Ovary (tissue), 10 donors: ENCODE measurements at places on chromosomes 1 and 21.

GRCh38 chr1:160371756-160372155 lies 4.9 kb downstream of the NHLH1 start:
- DNase-seq: no peak

GRCh38 chr21:31354604-31355443 lies 10.8 kb upstream of the TIAM1 start:
- no peak for DNase-seq

DNA sequence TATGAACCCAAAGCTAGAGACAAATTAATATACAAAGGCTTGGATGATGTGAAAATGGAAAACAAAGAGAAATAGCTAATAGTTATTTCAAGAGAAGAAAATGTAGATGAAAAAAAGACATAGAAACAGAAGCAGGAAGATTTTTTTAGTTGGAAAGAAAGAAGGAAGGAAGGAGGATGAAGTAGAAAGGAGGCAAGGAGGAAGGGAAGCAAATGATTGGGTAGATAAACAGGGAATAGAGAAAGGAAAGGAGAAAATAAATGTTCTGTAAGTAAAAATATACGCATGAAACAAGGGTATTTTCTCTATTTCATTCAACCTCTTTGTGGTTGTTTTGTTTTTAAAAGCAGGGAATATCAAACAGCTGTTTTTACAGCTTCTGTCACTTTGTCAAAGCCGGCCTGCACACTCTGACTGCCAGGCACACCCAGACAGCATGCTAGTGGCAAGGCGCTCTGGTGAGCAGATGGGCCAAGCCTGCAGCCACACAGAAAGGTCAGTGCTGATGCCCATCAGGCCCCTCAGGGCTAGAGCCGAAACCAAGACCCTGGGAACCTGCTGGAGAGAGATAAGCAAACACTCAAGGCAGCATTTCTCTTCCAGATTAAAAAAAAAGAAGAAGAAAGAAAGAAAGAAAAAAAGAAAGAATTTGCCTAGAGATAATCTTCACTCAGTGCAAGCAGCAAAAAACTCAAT lies 72.9 kb upstream of the CTTNBP2NL start:
- DNase-seq: no peak

GRCh38 chr1:168865850-168866620 lies 137.0 kb upstream of the DPT start:
- DNase-seq: no peak

DNA sequence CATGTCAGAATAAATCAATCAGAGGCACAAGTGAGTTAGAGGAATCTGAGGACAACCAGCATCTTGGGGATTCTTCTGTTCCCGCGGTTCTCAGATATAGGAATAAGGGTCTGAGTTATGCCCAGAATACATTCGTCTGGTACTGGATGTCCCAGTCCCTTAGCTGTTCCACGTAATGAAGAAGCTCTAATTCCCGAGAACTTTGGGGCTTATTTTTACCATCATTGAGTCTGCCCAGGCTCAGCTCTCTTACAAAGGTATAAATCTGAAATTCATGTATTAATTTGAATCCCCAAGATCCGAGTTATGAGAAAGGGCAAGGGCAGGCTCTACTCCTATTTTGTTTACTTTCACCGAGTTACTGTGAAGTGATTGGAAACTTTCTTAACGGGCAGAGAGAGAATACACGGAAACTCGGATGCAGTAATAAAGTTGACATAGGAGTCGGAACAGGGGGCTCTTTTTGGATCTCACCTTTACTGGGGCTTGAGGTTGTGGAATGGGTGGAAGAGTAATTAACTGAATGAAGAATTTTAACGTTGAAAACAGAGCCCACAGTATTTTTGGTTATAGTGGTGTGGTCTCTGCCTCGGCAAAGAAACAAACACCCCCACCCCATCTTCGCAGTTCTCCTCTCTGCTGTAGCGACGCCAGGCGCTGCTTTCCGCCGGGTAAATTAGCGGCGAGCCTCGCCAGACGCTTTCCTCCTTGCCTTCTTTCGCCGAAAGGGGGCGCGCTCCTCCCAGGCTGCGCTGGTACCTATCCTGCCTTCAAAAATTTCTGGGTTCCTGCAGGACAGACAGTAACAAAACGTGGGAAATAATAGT lies 7.1 kb downstream of the PRRX1 start:
- DNase-seq: peak; percentile 51

DNA sequence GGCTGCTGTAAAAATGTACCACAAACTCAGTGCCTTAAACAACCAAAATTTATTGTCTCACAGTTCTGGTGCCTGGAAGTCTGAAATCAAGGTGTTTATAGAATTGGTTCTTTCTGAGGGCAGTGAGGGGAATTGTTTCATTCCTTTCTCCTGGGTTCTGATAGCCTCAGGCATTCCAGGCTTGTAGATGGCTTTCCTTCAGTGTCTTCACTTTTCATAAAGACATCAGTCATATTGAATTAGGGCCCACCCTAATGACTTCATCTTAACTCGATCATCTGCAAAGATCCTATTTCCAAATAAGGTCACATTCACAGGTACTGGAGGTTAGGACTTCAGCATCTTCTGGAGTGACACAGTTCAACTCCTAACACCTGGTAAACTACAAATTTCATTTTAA lies 15.0 kb downstream of the CDKN2C start:
- no peak for DNase-seq

DNA sequence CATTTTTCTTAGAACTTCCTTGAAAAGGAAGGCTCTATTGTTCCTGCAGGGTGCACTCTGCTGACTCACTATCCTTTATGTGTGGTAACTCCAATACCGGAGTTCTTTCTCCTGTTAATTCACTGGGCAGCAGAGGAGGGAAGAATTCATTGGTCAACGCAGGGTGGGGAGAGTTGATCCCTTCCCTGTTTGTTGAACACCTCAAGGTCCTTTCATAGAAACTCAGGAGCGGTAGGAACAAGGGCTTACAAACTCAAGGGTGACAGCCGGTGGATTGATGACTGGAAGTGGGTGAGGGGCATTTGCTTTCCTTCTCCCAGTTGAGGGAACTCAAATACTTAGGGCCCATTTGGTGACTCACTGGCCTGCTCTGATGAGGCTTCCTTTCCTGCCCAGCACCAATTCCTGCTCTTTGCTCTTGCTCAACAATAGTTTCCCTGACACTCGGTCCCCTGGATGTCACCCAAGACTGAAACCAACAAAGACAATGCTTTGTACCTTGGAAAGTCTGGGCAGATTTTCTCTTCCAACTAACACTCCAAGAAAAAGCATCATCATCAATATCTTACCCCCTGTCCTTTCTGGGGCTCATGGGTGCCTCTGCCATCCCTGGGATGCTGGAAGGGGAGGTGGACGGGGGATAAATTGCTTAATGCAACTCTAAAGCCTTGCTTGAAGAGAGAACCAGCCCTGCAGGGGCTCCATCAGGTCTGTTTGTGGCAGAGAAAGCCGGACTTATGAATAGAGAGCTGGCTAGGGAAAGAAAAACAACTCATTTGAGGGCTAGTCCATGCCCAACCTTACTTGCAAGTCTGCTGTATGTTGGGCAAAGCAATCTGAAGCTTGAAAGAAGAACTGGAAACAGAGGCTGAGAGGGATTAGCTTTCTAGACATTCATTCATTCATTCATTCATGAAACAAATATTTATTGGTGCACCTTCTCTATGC lies 9.3 kb downstream of the SLC26A9 start:
- no peak for DNase-seq

- DNase-seq: no peak
Observed at GRCh38 chr1:107794571-107794970, 170.4 kb downstream of the VAV3 start.

DNA sequence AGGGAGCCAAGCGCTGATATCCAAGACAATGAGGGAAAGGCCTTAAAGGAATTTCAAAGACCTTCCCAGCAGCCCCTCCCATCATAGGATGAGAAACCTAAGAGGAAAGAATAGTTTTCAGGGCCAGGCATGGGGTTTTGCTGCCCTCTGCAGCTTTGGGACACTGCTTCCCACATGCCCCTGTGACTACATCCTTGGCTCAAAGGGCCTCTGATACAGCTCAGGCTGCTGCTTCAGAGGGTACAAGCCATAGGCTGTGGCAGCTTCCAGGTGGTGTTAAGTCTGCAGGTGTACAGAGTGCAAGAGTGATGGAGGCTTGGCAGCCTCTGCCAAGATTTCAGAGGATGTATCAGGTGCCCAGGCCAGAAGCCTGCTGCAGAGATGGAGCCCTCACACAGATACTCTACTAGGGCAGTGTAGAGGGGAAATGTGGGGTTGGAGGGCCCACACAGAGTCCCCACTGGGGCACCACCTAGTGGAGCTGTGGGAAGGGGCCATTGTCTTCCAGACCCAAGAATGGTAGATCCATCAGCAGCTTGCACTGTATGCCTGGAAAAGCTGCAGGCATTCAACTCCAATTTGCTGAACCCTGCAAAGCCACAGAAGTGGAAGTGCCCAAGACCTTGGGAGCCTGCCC lies 125.8 kb downstream of the SLC45A1 start:
- no peak for DNase-seq

DNA sequence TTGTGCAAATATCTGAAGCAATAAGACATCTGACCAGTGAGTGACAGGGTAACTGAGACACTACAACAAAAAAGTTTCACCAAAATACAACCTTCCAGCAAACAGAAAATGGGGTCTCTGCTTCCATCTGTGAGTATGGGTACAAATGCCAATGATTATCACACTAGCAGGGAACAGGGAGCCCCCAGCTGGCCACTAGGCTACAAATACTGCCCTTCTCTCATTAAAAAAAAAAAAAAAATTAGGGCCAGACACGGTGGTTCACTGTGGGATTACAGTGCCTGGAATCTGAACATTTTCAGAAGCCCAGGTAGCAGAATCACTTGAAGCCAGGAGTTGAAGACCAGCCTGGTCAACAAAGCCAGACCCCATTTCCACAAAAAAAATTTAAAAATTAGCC lies 48.4 kb upstream of the EDARADD start:
- no peak for DNase-seq

DNA sequence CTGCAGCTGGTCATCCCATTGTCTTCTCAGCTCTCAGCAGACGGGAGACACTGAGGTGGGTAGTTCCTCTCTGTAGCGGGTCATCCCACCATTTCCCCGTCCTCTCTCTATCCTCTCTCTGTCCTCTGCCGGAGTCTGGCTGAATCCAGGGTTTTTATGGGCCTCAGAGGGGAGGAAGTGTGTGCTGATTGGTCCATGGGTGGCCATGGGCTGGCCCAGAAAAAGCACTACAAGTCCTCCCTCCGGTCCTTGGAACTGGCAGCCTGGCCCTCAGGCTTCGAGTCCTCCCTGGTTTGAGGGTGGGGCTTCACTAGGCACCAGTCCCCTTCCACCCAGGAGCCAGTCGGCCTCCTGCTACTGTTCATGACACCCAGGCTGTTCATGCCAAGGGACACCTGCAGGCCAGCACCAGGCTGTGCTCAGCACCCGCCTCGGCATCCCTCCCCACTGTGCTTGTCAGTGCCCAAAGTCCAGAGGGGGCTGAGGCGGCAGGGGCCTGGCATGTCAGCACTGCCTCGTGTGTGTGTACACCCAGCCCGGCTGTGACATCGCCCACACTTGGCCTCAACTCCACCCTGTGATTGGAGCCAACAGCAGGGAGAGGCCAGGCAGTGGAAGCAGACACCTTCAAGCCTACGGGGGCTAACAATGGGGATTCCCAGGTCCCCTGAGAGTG lies 23.0 kb upstream of the LRRC8C start:
- no peak for DNase-seq

DNA sequence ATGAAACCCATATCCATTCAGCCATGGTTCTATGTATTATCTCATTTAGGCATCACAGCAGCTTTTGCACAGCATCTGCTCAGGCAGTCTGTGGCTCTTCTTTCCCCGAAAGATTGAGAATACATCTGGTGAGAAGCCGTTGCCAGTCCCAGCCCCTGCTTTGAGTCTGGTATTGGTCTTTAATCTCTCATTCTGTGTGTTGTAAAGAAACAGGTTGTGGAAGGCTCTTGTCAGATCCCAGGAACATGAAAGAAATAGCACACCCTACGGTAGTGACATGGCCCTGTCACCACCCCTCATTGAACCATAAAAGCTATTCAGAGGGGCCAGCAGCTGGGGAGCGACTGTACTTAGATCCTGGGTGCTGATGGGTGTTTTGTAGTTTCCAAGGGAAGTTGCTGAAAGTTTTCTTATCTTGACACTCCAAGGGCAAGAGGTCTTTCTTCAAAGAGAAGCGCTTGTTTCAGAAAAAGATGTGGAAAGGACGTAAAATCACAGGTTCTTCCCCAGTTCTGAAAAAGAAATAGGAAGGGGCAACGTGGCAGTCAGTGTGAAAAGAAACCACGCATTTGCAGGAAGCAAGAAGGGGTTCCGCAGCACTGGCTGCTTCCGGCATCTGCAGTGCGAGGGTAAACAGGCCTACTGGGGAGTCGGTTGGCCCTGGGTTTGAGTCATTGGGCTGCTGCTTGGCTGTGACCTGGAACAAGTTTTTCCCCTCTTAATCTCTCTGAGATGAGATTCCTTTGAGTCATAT lies 145.0 kb downstream of the DHRS3 start:
- DNase-seq: no peak
